HCT116 (cell line): ENCODE measurements at places on chromosomes 11 and 22. TPM values are rescaled to one million over a fixed set of nuclear protein-coding genes. Genes with fewer than 3 reads are reported as not detected.

DNA sequence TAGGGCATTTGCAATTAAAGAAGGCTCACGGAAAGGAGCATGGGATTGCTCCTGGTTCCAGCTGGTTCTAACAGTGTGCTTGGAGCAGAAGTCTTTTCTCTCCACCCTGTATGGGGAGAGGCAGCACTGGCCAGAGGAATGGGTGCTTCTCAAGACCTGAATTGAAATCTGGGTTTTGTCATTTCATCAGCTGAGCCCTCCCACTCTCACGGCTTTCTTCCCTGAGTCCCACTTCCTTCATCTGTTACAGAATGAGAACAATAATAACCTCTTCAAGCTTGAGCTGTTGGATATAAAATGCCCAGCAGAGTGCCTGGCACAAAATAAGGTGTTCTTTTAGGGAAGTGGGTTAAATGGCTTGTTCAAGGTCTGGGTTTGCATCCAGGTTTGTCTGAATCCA lies 17.2 kb downstream of the CNTF start:
- DNase-seq: no peak

DNA sequence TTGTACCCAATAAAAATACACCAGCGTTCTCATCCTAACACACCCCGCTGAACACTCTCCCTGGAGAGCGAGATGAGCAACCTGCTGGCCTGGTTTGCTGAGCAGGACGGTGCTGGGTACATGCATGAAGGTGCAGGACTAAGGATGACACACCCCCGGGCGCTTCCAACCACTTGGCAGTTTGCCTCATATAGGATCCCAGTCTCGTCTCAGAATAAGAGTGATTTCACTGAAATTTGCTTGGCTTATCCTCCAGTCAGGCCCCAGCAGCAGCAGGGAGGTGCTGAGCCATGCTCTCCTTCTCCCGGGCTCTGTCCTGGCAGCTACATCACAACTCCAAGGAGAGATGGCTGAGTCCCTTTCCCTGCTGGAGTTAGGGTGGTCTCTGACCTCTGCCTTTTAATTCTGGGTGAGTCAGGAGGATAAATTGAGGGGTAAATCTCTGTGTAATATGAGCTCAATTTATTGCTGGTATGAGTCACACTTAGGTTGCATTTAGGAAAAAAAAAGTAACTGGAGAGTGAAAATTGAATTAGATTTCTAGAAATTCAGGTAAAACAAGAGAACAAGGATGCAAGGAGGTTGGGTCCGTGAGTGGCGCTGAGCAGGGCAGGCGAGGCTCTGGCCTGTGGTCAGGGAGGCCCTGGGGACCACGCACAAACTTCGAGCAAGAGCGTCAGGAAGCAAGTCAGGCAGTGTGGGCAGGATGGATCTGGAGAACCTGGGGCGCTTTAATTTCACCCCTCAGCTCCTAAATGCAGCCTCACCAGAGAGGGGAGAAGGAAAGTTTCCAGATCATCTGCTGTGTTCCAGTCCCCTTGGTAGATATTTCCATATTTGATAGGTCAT lies 974.0 kb downstream of the TBC1D22A start:
- DNase-seq: no peak

DNA sequence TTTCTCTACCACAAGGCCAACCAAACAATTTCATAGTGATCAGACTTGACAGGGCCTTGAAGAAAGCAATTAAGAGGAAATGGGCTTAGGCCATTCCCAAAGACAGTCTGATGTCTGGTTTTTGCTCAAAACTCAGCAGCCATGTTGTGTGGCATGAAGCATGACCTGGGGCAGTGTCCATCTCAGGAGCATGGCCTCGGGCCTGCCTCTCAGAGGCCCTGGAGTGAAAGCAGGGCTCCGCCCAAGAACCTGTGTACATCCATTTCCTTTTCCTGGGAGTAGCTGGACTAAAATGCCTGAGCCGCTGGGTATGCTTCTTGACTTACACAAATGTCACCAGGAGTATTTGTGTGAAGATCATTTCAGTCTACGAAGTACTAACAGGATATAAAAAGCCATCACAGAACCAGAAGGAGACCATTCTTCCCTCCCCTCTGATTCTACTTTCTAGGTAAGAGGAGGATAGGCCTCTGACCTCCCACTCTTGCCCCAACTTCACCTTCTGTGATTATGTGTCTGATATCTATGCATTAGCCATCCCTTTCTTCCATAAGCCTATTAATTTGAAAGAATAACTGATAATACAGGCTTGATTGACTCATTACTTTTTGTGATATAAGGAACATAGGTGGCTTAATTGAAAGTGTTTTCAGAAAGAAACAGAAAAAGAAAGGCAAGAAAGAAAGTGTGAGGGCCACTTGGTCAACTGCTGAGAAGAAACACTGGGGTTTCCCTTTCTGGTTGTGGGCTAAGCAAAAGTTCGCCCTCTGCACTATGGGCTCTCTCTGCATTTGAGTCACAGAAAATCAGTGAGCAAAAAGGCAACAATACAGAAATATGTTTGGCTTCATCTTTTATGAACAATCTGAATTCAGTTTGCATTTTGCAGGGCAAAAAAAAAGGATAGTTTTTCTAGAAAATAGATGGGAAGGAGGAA lies 188.6 kb upstream of the MTMR2 start:
- DNase-seq: no peak

GRCh38 chr11:58998480-58999290 lies 59.4 kb downstream of the GLYATL1 start:
- DNase-seq: no peak

GRCh38 chr11:110972640-110973039 lies 260.4 kb upstream of the ARHGAP20 start:
- no peak for DNase-seq

DNA sequence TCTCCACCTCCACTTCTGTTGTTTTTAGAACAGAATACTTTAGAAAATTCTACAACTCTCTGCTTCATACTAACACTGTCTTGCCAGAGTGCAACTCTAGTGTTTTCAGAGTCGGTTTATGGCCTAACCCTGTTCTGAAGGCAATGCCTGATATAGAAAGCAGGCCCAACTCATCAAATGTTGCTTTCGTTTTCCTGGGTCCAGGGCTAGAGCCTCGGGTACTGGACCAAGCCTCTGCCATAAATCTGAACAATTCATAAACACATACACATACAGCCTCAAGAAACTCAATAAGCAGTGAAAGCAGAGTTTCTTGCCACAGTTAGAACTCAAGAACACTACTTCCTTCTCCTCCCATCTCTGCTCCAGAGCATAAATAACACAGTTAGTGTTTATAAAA lies 9.8 kb downstream of the TMEM218 start:
- no peak for DNase-seq

GRCh38 chr11:58675334-58676155 lies 53.1 kb downstream of the CNTF start:
- peak; percentile 51 for DNase-seq

Gene APIP
- total RNA-seq: 41.2 TPM

Gene TMPRSS6
- total RNA-seq: 0.39 TPM

Gene SAA4
- total RNA-seq: not detected
